ENCODE measurements at places on chromosomes 12 and 14.
A peak's percentile ranks its signal among the peaks of the same experiment; 100 is the strongest.

GRCh38 chr12:110785240-110785639, 42.5 kb upstream of the PPP1CC start:
- DNase-seq: no peak

DNA sequence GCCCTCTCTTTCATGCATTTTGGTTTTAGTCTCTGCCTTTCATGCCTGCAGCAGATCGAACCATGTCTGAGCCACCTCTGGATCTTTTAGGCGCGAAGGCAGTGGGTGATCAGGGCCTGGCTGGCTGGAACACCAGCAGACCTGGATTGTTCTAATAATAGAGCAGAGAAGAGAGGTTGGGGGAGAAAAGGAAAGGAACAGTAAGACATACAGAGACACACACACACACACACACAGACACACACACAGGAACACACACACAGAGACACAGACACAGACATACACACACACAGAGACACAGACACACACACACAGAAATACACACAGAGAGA, 38.2 kb downstream of the SERPINA3 start:
- no peak for DNase-seq

GRCh38 chr12:15679151-15679550, 110.0 kb downstream of the EPS8 start:
- DNase-seq: no peak

DNA sequence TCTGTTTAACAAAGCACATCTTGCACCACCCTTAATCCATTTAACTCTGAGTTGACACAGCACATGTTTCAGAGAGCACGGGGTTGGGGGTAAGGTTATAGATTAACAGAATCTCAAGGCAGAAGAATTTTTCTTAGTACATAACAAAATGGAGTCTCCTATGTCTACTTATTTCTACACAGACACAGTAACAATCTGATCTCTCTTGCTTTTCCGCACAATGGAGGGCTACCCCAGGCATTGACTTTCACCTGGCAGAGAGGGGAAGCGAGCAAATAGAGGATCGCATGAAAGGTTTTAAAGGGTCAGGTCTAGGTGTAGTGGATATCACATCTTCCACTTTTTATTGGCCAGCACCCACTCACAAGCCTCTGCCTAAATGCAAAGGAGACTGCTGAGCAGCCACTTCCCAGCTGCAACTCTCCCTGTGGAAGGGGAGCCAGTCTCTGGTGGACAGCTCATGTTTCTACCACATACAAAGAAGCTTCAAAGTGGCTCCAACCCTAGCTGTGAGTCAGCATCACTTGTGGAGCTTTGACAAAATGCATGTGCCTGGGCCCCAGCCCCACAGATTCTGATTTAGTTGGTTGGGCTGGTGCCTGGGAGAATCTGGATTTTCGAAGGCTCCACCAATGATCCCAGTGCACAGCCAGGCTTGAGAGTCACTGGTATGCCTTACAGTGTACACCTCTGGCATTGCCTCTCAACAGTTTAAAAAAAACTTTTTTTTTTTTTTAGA, 7.2 kb upstream of the FNTB start:
- no peak for DNase-seq

GRCh38 chr12:121781998-121782979, 11.2 kb downstream of the RHOF start:
- peak; percentile 67 for DNase-seq

- DNase-seq: no peak
Measured at GRCh38 chr12:121717041-121717699, 4.6 kb downstream of the TMEM120B start.

DNA sequence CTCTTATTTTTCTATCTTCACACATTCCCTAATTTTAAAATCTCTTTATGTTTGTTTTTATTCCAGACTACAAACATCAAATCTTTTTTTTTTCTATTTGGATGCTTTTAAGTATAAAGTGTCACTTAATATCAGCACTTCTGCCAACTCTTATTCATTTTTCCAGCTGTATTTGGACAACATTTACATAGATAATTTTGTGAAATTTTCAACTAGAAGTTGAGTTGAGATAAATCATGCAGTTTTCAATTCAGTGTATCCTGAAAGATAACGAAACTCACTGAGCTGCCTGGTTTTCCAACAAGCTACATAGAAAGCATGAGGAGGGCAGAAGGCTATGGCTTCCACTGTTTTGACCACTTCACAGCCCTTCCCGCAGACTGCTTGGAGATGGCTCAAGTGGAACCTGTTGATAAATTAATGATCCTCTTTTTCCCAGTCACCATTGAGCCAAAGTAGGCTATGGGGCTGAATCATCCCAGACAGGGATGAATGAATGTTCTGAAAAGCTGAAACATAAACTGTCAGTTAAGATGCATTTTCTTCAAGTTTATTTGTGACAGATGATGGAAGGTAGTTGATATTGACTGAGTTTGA, 213.9 kb downstream of the RAD51B start:
- DNase-seq: no peak

DNA sequence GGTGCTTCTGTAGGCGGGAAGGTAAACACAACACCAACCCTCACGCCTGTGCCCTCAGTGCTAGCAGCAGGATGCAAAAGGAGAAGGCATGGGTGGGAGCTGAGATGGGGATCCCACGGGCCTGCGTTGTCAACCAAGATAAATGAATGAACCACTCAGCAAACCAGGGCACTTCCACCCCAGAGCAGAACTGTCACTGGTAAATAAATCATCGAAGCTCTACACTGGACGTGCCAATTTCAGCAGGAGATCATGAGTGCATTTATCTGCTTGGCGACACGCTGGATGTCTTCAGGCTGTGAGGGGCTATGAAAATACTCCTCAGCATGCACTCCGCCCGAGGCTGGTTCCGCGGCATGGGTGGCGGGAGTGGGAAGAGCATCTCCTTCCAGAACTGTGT, 33.2 kb downstream of the HSPB8 start:
- DNase-seq: no peak

- no peak for DNase-seq
Measured at GRCh38 chr12:11863478-11863906, 207.2 kb upstream of the BCL2L14 start.

GRCh38 chr14:101124815-101125214, 221.3 kb upstream of the RTL1 start:
- no peak for DNase-seq

DNA sequence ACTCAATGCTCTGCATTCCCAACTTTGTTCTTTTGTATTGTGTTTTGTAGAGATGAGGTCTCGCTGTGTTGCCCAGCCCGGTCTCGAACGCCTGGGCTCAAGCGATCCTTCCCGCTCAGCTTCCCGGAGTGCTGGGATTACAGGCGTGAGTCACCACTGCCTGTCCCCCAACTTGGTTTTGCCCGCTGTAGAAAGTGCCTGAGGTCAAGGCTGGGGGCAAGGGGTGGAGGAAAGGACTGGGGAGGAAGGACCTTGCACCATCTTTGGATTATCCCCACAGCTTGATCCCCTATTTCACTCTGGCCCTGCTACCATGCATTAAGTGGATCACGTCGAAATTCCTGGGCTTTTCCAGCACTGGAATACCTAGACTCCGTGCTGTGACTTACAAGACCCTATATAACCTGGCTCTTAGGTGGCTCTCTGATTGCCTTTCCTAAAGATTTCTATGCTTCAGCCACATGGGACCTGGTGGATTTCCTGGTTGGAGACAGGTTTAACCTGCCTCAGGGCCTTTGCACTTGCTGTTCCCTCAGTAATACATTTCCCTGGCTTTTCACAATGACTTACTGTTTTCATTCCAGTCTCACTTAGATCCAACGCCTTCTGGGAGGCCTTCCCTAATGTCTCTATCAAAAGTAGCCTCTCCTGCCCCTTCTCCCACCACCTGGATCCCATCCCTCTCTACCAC, 608 bp upstream of the PIANP start:
- no peak for DNase-seq

GRCh38 chr14:106556665-106557289, 1030.4 kb downstream of the TMEM121 start:
- peak; percentile 57 for DNase-seq

Measured in stimulated activated CD4-positive, alpha-beta T cell treated with anti-CD3 and anti-CD28 coated beads, Interleukin-4, amount 100 ng/mL, for 4 hours (primary cell).